ENCODE measurements at places on chromosomes 16 and 17.

DNA sequence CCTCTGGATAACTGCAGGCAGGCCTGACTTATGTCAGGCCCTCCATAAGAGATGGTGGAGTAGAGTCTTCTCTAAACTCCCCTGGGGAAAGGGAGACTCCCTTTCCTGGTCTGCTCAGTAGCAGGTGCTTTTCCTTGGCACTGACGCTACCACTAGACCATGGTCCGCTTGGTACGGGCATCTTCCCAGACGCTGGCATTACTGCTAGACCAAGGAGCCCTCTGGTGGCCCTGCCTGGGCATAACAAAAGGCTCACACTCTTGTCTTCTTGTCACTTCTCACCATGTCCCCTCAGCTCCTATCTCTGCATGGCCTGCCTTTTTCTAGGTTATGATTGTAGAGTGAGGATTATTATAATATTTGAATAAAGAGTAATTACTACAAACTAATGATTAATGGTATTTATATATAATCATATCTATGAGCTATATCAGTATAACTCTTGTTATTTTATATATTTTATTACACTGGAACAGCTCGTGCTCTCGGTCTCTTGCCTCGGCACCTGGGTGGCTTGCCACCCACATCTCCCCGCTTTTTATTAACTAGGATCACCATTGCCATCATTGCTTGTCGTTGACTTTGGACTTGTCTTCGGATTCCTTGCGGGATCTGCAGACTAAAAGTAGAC lies 59.8 kb upstream of the ARL4D start:
- DNase-seq, result peak; percentile 67

DNA sequence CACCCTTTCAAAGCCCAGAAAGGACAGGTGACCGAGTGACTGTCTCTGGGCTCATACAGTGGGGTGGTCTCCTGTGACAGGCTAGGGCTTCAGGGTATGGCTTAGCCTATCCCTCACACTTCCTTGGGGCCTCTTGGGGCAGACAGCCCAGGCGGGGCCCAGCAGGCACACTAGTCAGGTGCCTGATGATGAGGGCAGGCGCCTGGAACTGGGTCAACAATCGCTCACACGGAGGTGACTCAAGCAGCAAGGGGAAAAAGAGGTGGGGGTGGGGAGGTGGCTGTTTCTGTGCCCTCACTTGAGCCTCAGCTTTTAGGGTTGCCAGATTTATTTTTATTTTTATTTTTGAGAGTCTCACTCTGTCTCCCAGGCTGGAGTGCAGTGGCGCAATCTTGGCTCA lies 6.4 kb upstream of the GRN start:
- no peak for DNase-seq

DNA sequence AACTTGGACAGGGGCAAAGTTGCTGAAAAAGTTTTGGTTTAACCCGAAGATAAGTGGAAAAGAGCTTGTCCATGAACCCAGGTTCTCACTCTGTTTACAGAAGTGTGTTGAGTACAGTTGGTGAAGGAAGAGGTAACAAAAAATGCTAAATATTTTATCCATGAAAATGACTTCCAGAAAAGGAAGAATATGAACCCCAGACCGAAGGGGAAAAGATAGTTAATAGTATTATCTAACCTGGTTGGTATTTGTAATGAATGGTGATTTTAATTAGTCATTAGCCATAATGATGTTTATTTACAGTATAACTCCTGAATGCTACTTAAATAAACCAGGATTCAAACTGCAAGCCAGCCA lies 574 bp upstream of the TMEM106A start:
- no peak for DNase-seq

- DNase-seq, result no peak
Observed at GRCh38 chr16:89660146-89660545, 2.5 kb downstream of the SPATA33 start.

DNA sequence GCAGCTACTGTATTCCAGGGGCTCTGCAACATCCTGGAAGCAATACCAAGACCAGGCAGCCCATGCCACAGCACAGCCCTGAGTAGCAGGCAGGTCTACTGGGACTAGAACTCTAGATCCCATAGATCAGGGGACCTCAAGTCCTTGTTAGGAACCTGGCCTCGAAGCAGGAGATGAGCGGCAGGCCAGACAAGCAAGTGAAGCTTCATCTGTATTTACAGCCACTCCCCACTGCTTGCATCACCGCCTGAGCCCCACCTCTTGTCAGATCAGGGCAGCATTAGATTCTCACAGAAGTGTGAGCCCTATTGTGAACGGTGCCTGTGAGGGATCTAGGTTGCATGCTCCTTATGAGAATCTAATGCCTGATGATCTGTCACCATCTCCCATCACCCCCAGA lies 295.7 kb upstream of the TNRC6C start:
- DNase-seq, result no peak

- no peak for DNase-seq
Observed at GRCh38 chr17:16107165-16107770, 107.6 kb downstream of the TTC19 start.

GRCh38 chr16:17475104-17475503 lies 4.3 kb upstream of the XYLT1 start:
- no peak for DNase-seq

DNA sequence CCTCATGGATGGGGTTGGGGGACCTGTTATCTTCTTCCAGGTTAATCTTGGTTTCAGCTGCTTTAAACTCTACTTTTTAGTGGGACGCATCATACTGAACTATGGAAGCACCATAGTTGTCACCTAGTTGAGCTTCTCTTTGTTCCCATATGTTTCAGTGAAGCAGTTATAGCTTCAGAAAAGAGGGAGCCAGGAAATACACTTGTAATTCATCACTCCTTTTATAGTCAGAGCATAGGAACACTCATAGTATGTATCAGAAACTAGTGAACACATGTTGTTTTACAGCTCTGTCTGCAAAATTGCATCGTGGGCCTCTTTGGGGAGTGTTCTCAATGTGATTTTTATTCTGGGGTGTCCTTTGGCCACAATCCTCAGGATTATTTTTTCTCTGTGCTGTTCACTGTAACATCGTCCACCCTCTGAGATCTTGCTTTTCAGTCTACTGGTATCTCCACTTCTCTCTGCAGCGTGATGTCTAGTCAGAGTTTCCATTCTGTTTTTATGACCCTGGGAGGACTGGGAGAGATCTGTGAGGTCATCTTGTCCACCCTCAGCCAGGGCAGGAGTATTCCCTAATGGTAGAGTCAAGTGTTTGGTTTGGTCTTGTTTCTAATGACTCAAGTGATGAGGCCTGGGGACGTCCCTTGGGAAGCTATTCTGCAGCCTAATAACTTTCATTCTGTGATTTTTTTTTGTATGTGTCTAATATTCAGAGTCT lies 585.4 kb downstream of the WWOX start:
- DNase-seq, result no peak

DNA sequence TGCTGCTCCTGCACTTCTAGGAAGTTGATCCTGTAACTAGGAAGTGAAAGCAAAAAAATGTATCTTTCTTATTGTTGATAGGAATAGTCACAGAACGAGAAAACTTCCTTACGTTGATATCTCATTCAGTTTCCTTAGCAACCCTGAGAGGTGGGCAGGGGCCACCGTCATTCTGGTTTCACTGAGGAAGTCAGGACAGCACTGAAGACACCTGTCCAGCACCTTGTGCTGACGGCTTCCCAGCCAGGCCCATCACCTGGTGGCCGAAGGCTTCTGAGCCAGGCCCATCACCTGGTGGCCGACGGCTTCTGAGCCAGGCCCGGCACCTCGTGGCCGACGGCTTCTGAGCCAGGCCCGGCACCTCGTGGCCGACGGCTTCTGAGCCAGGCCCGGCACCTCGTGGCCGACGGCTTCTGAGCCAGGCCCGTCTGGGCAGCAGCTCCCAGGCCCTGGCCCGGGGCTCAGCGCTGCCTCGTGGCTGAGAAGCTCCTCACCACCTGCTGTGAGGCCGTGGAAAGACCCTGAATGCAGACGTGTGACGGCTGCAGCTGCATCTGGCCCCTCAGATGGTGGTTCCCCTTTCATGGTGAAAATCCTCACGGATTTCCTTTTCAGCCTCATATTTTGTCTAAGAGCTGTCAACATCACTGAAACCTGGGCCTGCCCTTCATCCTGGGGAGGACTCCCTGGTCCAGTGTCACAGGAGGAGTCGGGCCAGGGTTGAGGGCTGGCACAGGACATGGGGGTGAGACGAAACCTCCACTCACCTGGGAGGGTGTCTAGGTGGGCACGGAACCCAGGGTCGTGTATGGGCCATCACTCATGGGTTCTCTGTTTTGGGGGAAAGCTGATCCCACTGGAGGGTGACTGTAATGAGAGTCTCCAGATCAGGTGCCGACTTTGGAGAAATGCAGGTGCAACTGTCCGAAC lies 33.0 kb upstream of the ZNF750 start:
- no peak for DNase-seq

DNA sequence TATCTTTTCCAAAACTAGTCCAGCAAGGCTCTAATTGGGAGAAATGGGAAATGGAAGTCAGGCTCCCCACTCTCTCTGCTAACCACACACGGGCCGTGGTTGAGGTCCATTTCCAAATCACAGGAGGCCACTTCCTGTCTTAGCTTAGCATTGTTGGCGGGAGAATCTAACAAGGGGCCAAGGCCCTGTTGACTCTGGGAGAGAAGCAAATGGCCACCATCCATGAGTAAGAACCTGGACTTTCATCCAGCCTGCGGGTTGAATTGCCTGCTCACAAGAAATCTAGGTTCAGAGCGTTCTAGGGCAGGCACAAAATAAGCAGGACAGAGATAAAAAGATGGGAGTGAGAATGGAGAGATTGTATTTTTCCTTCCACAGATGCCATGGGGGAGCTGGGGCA lies 5.7 kb downstream of the FAM20A start:
- DNase-seq, result no peak

DNA sequence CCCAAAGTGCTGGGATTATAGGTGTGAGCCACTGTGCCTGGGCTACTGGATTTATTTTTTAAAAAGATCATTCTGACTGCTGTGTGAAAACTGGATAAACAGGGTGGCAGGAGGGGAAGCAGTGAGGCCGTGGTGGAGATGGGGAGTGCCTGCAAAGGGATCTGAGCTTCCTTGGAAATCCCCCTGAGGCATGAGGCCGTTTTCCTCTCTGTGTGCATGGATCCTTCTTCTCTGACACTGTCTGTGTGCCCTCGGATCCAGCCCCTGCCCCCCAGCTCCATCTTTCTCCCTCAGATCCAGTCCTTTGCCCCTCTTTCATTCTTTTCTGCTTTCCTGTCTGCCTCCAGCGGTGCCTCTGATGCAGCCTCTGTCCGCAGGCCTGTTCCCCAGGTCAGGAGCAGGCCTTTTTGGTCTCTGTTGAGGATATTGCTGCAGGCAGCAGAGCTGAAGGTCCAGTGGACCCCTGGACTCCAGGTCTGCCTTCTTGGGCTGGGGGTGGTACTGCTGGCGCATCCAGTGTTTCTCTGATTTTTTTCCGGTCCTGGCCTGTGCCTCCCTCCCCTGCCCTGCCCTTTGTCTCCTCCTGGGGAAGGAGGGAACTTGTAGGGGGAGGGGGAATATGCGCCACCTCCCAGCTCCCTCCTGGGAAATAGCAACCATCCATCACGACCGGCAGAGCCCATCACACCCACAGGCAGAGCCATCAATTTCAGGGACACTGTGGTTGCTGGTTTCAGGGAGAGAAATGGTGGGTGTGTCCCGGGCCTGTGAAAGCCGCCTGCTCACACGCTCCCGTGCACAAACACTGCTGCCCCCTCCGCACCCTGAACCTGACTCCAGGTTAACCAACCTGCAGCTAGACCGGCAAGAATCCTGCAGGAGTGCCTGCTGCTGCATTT lies 17.0 kb downstream of the MGAT5B start:
- no peak for DNase-seq

DNA sequence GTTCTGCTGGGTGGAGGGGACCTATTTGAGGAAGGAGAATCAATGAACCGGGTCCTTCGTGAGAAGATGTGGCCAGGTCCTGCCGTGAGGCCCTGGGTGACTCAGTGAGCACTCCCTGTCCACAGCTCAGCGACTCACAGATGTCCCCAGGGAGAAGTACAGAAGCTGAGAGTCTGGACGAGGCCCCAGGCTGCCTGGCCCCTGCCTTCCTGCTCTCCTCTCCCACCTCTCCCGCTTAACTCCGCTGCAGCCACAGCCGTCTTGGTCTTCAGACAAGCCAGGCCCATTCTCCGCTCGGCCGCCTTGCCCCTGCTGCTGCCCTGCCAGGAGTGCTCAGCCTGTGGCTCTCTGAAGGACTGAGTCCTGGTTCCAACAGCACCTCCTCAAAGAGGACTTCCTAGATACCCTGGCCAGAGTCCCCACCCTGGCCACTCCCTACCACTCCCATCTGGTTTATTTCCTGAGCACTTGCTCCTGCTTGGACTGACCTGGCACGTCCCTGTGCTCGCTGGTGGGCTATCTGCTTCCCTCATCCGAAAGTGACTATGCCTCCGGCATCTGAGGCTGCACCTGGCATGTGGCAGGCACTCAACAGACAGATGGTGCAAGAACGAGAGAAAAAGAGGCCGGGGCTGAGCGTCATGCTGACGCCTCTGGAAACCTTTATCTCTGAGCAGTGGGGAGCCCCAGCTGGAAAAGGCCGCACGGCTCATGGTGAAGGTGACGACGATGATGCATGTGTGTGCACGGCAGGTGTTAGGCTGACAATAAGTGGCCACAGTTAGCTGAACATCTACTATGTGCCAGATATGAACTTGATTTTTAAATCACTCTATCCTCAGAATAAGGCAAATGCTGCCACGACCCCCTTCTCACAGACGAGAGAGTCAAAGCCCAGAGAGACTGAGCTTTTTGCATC lies 9.2 kb upstream of the TNFRSF13B start:
- DNase-seq, result no peak

DNA sequence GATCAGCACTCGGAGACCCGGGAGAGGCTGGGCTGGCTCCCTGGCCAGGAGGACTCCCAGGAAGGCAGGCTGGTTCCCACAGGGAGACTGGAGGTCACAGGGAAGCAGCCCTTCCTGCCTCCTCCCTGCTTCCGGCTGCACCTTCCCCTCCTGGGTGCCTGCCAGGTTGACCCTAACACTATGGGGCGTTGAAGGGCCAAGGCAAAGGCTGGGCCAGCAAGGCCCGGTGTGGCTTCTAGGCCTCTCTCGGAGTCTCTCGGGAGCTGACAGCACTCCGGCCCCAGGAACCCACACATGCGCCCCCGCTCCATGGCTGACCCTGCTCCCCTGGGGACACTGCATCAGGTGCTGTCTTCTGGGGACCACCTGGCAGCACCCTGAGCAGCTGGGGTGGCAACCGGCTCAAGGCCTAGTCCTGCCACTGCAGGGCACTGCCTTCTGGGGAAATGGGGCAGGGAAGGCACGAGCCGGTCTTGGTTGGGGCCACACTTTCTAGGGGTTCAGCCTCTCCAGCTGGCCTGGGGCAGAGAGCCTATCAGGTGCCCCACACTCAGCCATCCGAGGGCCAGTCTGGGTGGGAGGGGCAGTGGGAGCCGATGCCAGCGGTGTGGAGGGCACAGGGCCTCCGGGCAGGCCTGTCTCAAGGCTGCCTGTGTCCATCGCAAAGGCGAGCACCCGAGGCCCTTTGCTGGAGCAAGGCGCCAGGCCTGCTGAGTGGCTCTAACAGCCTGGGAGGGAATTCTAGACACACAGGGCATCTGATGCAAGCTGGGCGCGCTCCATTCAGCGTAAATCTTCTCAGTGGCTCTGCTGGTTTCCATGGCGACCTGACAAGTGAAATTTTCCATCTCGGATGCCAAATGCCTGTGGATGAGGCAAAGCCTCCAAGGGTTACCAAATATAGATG lies 5.6 kb upstream of the MTSS2 start:
- DNase-seq, result peak; percentile 61

- no peak for DNase-seq
Observed at GRCh38 chr17:70961341-70961740, 792.0 kb downstream of the KCNJ2 start.

Data from amygdala (tissue), 56 donors.